EH (cell line): ENCODE measurements at places on chromosomes 3 and 15.

GRCh38 chr3:135444058-135444457 is 521.5 kb upstream of the PPP2R3A start:
- DNase-seq = no peak

- DNase-seq = no peak
Measured at GRCh38 chr3:121584418-121584817, 8.8 kb upstream of the FBXO40 start.

DNA sequence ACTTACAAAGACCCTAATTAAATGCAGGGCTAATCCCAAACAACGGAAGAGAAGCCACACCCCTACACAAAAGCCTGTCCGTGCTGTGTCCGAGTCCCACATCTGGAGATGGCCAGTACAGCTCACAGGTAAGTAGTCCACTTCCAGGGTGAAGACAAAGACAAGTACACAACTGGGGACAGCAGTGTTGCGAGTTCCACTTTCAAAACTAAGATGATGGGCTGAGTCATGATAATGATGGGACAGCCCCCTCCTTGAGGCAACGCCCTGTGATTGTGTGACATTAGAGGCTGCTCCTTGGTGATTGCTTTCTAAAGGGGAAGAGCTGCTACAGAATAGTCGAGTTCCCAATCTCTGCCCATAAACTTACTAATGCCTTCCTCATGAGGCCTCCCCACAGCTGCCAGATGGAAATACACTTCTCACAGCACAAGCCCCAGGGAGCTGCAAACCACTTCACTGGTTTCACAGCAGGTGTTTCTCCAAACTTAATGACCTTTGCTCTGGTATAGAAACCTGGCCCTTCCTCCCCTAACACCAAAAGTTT is 27.6 kb downstream of the RFT1 start:
- DNase-seq = peak; percentile 26

DNA sequence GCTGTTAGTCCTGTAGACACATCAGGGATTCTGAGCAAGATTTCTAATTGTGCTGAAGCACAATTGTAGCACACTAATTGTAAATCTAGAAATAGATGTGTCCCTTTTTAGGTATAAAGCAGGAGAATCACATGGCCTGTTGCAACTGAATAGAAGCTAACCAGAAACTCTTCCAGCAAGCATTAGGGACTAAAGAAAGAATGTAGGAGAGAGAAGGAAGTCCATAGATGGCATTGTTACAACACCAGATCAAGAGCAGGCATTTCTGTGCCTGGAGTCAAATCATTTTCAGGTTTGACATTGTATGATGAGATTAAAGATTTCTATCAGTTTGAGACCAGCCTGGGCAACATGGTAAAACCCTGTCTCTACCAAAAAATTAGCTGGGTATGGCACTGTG is 27.4 kb downstream of the CALML4 start:
- peak; percentile 68 for DNase-seq

DNA sequence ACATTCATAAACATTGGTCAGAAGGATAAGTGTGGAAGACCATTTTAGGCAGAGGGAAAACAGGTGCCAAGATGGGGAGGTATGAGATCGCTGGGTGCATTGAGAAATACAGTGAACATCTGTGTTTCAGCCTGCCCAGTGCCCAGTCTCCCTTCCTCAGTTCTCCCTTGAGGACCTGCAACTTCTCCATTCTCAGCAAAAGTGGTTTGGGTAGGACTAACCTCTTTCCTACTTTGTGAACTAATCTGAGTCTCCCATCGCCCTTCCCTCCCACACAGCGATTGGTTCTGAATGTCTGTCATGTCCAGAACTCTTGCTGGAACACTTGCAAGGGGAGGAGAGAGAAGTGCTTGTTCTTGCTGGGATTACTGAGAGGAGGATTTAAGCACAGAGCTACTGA is 10.9 kb upstream of the CCNL1 start:
- no peak for DNase-seq

DNA sequence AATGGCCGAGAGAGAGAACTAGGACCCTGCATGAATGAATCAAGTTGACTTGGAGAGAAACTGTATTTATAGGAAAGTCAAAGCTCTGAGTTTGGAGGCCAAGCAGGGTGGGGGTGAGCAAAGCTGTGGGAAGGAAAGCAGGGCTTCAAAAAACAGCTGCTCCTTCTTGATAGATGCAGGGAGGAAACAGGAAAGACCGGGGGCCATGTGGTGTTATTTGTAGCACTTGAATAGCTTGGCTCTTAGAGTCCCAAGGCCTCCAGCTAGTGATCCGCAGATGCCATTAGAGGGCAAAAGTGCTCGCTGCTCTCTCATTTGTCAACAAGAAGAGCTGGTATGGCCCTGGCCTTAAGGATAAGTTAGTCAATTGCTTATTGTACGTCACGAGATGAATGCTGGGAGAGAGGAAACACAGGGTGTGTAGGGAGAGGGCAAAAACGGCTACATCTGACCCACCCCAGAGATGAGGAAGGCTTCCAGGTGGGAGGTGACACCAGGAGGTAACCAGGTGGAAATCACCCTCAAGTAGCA is at the start of gene ALG1L2:
ALG1L2 (plus strand) TSS at position 481 of the 531 bp plus-strand sequence. CDS start 186 bp downstream, outside the sequence.
- no peak for DNase-seq

- no peak for DNase-seq
Measured at GRCh38 chr3:156397534-156397933, 157.4 kb downstream of the SSR3 start.

GRCh38 chr15:101122266-101122665 is 129.6 kb downstream of the CHSY1 start:
- no peak for DNase-seq

DNA sequence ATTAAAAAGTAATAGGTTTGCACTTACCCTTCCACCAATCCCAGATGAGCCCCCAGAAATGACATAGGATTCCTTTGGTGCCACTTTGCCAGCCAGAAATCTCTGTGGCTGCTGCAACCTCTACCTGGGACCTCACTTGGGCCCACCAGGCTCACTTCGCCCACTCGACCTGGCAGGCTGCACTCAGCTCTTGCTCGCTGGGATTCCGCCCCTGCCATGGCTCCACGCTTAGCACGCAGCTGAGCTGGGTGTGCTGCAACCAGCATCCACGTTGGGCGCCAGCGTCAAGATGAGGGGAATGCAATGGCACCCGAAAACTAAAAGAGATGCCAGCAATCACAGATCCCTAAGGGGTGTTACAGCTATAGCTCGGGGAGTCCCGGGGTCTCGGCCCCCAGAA is 761.0 kb downstream of the NAALADL2 start:
- DNase-seq = no peak

GRCh38 chr15:96699871-96700401 is 369.4 kb downstream of the NR2F2 start:
- DNase-seq = no peak
